ENCODE measurements at places on chromosomes 3 and 15.

DNA sequence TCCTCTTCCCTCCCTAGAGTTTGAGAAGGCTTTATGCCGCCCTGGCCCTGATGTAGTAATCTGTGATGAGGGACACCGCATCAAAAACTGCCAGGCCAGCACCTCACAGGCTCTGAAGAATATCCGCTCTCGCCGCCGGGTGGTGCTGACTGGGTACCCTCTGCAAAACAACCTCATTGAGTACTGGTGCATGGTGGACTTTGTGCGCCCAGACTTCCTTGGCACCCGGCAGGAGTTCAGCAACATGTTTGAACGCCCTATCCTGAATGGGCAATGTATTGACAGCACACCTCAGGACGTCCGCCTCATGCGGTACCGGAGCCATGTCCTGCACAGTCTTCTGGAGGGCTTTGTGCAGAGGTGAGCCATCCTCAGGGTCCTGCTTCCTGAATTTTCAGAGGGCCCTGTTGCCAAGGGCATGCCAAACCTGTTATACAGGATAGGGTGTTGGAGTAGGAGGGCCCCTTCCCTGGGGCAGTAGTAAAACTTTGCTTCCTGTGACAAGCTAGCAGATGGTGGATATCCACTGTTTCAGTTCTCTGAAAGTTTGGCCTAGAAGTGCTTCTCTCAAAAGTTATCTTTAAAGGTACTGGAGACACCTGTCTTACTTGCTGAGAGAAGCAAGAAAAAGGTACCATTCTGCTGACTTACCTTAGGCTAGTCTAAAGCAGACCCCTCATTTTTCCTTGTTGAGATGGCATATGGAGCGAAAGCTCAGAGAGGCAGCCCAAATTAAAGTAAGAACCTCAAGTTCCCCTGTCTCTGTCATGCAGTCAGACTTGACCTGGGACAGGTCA is 33.7 kb upstream of the TEX264 start:
- no peak for DNase-seq

GRCh38 chr15:54514601-54515000 is 536.4 kb downstream of the UNC13C start:
- no peak for DNase-seq

DNA sequence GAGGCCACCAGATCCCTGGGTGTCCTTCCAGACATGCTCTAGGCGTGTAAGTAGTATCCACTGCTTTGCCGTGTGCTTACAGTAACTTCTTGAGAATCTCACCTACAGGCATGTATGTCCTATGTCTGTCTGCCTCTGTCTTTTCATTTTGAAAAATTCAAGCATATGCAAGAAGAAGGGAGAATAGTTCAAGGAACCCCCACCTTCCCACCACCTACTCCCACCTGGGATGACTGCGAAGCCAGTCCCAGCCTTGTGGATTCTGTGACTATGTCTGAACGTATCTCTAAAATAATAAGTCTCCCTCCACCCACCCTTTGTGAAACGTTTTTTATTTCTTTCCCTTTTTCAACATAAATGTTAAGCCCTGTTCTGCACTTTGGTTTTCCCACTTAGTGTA is 15.0 kb downstream of the CHST13 start:
- no peak for DNase-seq

DNA sequence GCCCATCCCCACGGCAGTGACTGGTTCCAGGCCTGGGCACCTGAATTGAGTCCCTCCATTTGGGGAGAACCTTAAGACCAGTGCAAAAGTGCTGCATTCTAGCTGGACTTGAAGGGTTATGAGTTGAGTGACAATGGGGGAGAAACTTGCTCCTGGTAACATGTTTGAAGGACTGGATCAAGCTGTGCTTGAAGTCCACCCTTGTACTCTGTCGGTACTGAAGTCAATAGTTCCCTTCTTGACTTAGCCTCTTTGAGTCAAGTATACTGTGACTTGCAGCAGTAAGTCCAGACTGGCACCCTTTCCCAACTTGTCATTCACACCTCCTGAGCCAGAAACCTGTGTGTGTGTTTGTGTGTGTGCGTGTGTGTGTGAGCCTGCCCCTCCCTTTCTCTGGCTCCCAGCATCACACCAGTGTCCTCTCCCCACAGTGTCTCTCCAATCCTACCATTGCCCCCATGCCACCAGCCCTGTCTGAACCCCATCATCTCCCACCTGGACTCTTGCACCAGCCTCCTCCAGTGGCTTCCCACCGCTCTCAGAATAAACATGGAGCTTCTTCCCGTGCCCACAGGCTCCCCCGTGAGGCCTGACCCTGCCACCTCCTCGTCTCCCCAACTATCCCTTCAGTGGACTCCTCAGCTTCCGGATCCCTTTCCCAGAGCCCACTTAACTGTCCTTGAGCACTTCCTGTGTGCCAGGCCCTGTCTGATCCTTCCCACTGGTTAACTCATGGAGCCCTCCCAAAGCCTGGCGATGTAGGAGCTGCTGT is 10.2 kb upstream of the FBLN2 start:
- no peak for DNase-seq

DNA sequence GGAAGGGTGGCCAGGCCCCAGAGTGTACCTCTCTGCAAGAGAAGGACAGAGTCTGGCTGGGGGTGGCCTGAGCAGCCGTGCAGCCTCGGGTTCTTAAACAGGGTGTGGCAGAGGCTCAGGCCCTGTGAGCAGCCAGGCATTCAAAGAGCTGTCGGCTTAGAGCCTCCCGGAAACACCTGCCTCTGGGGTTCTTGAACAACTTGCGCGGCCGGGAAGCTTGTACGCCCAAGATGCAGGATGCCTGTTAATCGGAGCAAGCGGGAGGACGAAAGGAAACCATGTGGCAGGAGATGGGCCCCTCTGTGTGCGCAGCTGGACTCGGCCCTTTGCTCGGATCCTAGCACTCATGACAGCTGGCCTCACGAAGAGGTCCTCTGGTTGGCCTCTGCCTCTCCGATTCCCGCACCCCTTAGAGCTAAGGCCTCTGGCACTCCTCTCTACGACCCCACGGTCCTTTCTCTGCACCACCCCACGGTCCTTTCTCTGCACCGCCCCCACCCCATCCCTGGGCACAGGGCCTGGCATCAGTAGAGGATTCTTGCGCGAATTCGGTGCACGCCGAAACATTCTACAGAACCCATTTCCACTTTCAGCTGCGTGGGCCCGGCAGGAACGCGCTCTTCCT is 23.9 kb upstream of the TXNRD3 start:
- no peak for DNase-seq

- DNase-seq, result no peak
Measured at GRCh38 chr3:121918779-121919483, 24.7 kb downstream of the SLC15A2 start.

DNA sequence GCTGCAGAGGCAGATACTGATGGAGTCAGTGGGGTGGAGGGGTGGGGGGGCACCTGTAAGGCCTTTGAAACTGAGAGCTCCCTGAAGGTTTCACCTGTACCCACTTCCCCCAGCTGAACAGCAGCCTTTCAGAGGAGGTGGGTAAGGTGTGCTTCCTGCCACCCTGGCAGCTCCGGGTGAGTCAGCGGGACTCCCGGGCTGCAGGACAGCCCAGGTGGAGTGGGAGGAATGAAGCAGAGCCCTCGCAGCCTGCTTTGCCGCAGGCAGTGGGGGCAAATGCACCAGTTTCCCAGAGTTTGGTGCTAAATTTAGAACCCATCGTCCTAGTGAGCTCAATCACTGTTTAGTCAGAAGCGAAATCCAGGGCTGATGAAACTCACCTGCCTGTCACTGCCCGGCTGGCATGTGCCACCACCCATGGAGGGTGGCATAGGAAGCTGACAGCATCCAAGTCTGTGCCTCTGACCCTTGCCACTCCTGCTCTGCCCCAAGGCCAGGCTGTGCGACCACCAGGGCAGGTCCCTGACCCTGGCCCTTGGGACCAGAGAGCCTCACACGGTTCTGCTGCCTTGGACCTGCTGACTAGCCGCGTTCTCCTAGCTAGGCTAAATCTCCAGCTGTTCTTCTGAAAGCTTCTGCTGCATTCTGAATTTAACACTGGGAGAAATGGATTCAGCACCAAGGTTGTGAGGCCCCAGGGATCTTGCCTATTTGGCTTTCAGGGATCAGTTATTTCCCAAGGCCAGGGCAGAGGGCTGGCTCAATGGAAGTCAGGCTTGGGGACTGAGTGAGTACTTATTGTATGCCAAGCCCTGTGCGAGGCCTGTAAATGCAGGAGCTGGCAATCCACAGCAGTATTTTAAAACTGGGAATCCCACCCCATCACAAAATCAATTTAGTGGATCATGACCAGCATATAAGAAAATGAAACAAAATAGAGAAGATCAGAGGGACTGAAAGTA is 67.3 kb upstream of the RASGRF1 start:
- DNase-seq, result no peak

DNA sequence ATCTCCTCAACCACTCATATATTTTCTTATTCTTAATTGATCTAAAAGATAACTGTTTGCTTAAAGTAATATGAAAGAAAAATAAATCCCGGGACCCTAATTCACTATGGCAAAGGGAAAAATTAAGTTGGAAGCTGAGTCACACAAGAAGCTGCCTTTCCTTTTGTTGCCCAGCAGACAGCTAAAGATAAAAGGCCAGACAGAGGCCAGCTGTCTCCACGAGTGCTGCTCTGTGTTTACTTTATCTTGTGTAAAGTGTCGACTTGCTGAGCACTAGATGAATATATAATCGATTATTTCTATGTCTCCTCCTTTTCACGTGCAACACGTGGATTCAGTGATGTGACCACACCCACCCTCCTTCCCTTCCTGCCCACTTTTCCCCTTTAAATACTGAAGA is 52.8 kb upstream of the NSMCE3 start:
- DNase-seq, result no peak

GRCh38 chr3:160398820-160399124 is 253 bp downstream of the IFT80 start:
- DNase-seq, result no peak

DNA sequence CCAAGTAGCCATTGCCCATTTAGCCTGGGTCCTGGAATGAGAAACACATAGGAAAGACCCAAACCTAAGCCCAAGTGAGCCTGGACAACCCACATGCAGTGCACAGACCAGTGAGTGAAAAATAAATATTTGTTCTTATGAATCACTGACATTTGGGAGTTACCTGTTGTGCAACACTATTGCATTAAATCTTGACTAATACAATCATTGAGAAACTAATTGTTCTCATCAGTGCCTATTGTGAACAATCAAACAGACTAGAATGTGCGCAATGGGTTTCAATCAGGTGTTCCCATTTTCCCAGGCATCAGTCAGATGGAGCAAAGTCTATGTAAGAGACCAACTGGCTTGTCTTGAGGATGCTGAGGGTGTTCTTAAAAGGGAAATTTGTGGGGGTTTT is 54.7 kb upstream of the CNOT10 start:
- DNase-seq, result no peak

- no peak for DNase-seq
Measured at GRCh38 chr3:170240671-170241070, 18.4 kb downstream of the PRKCI start.

DNA sequence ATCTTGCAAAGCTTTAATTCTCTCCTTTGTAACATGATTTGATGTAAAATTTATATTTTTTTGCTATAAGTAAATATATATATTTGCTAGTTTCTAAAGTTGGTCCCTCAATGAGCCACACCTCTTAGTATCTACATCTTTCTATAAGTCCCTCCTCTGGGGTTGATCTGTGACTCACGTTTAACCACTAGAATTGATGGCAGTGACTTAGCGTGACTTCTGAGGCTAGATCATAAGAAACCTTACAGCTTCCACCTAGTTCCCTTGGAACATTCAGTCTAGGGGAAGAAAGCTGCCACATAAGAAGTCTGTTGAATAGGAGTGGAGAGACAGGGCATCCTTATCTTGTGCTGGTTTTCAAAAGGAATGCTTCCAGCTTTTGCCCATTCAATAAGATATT is 56.6 kb upstream of the TNIK start:
- no peak for DNase-seq

GRCh38 chr3:167731393-167731792 is 3.3 kb downstream of the PDCD10 start:
- no peak for DNase-seq

GRCh38 chr3:40827226-40827625 is 302.5 kb downstream of the ZNF621 start:
- no peak for DNase-seq

- no peak for DNase-seq
Measured at GRCh38 chr3:21944251-21944650, 193.2 kb upstream of the ZNF385D start.

- no peak for DNase-seq
Measured at GRCh38 chr3:63912768-63913588, 795 bp upstream of the SCAANT1 start.

DNA sequence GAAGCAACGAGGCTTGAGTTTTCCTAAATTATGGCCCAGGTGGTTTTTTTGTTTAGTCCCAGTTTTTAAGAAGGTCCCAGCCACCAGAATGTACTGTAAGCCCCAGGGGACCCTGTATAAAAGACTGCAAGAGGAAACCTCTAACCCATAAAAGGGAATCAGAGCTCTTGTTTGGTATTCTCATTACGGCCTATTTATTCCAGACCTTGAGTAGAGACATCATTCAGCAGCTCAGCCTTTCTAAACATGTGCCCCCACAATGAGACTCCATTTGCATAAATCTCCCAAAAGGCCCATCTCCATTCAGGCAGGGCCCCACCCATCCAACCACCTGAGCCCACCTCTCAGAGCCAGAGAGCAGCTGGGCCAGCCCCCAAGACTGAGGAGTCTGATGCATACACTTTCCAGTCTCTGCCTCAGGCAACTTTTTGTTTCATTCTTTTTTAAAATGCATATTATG is 25.7 kb downstream of the ZDHHC3 start:
- DNase-seq, result no peak

GRCh38 chr3:11904157-11904556 is 57.5 kb upstream of the TAMM41 start:
- no peak for DNase-seq

DNA sequence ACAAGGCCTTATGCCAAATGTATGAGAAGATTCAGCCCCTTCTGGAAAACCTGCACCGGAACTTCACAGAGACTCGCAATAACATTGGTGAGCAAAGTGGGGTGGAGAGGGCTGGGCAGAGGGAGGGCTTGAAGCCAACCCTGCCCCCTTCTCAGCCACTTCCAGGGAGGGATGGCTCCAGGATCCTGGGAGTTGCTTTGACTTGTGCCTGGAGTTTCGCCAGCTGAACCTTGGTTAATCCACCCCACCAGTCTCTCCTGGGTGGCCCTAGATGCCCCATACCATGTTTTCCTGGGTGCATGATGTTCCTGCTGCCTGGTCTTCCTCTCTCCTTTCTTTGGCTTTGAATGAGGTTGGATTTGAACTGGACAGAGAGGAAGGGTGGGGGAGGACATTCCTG is 10.8 kb downstream of the TBC1D21 start:
- no peak for DNase-seq

GRCh38 chr3:26279091-26279490 is 343.5 kb upstream of the LRRC3B start:
- DNase-seq, result no peak

Measured in activated CD8-positive, alpha-beta memory T cell treated with anti-CD3 and anti-CD28 coated beads for 1 hour (primary cell).